ENCODE measurements at places on chromosomes 2 and 18.

DNA sequence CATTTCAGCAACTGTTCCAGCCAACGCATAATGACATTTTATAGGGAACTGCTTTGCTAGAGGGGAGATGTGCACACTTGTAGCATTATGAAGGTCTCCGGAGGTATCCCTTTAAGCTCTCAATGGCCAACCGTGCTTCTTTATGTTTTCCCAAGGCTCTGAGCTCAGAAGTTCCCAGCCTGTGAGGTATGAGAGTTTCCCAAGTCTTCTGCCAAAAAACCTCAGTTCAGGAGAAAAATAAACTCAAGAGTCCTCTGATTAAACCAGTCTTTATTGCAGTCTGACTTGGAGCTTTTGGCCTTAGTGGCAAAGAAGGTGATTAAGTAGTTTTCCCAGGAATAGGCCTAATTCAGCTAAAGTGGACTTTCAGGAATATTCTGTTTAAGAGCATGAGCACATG is 35.4 kb upstream of the ZNF532 start:
- DNase-seq: no peak

- DNase-seq: peak; percentile 72
Observed at GRCh38 chr2:130332271-130333073, 10.2 kb upstream of the IMP4 start.

DNA sequence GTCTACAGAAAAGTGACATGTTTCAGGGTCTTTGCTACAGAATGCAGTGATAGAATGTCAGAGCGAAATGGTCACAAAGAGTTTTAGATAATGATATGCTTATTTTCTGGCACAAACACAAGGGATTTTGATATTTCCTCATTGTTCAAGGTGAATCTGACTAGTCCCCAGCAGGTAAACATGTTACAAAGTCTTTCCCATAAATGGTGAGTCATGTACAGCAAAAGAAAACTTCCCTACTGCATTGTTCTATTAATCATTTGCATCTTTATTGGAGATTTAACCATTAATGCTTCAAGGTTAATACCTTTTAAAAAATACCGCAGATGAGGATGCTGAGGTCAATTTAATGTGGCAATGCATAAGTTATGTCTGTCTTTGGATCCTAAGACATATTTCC is 19.1 kb upstream of the TRIB2 start:
- DNase-seq: no peak

GRCh38 chr18:74373428-74373827 is 57.8 kb downstream of the C18orf63 start:
- DNase-seq: no peak

- no peak for DNase-seq
Observed at GRCh38 chr18:28015671-28016070, 161.3 kb downstream of the CDH2 start.

GRCh38 chr18:54130177-54130576 is 94.3 kb downstream of the MBD2 start:
- DNase-seq: no peak

GRCh38 chr2:218995972-218996711 is 2.9 kb upstream of the CRYBA2 start:
- DNase-seq: peak; percentile 89

DNA sequence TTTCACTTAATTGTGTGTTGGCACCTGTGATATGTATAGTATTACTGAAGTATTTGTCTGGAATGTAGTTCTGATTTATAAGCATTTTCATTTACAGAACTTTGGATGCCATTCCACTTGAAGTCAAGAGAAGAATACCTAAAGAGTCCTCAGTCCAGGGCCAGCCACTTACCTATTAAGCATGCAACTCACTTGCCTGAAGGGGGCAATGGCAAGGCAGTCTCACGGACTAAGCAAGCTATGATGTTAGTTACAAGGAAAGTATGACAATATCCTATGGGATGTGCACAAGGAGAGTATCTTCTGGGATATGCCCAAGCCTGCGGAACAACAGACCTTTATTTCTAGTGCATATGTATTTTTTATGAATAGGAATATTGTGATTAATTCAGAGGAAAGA is 369.4 kb upstream of the GCFC2 start:
- no peak for DNase-seq

DNA sequence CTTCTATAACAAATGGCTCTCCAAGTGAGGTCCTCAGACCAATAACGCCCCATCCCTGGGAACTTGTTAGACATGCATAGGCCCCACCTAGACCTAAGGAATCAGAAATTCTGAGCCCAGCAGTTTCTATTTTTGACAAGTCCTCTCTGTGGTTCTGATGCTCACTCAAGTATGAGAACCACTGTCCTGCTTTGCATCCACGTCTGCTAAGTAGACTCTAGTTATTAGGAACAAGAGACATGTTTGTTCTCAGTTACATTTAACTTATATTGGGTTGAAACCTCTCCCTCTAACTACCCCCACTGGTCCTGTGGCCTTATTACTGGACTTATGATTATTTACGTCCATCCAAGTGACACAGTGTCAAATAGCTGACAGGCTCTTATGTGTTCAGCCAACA is 70.3 kb downstream of the TMEM17 start:
- no peak for DNase-seq

- no peak for DNase-seq
Observed at GRCh38 chr2:120508567-120509041, 162.7 kb downstream of the INHBB start.

Data from NCI-H460 (cell line).